ENCODE measurements at places on chromosomes 6 and 20.

DNA sequence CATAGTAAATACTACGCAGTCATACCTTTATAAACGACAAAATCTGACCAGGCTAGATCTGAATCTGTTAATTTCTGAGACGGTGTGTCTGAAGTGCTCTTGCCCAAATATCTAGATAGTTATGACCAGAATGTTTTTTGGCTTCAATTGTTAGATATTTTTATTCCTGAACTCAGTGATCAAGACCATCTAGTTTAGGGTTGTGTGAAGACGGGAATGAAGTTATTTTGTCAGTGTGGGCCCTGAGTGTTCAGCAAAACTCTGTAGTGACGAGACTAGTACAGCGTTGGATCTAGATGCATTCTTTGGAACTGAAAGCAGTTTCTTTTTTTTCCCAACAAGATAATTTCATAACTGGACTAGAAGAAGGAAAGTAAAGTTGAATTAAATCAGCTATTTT lies 3.1 kb downstream of the STXBP5 start:
- DNase-seq: no peak

DNA sequence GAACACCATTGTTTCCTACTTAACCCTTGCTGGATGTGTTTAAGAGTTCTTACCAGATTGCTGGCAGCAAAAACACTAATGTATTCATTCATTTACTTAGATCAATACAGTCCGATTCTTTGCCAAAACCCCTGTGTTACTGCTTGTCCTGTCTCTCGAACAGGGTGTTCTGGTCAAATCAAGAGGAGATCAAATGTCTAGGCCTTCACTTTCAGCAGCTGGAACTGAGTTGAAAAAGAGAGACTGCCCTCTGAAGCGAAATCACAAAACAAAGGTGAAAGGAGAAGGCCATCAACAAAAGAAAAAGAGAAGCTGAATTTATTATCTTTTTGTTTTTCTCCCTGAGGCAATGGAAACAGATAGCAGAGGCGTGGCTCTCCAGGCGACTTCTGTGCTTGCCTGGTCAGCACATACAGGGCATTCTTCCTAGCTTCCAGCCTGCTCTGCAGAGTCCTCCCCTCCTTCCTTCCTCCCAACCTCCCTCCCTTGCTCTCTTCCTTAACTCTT lies 44.1 kb upstream of the GCM1 start:
- DNase-seq: peak; percentile 68

- DNase-seq: no peak
These were observed 80.2 kb downstream of the EYA2 start for GRCh38 chr20:46974669-46975434.

GRCh38 chr20:51906679-51907078 lies 104.4 kb upstream of the SALL4 start:
- DNase-seq: no peak

- DNase-seq: no peak
These were observed 9.4 kb downstream of the TAF8 start for GRCh38 chr6:42059743-42060142.

GRCh38 chr6:20724443-20725190 lies 190.4 kb downstream of the CDKAL1 start:
- DNase-seq: no peak

- DNase-seq: no peak
These were observed 55.0 kb downstream of the KIF13A start for GRCh38 chr6:17932330-17932852.

All from NCI-H2081 (cell line).